ENCODE measurements at places on chromosomes 11 and 22. TPM values are rescaled to one million over a fixed set of nuclear protein-coding genes. Genes with fewer than 3 reads are reported as not detected.

FGF4 gene
- total RNA-seq, result not detected

ASPHD2 gene
- total RNA-seq, result 2.9 TPM

PDE3B gene
- total RNA-seq, result 133 TPM

BATF2 gene
- not detected for total RNA-seq

GRCh38 chr22:36819112-36819511 lies 2.3 kb upstream of the PVALB start:
- no peak for DNase-seq

DNA sequence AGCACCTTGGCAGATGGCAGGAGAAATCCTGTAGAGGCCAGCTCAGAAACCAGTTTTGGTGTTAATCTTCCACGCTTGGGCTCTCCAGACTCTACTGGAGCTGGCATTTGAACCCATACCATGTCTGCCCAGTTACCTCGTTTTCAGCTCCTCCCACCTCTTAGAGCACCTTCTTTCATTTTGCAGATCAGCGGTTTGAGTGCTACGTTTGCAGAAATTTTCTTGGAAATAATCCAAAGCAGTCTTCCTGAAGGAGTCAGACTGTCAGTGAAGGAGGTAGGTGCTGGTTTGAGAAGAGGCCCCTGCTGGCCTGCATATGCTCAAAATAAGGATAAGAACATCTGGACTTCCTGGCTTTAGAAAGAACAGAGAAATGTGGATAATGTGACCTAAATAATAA lies 13.7 kb downstream of the COA4 start:
- DNase-seq, result no peak

GRCh38 chr11:22763166-22763565 lies 66.4 kb downstream of the SVIP start:
- no peak for DNase-seq

DNA sequence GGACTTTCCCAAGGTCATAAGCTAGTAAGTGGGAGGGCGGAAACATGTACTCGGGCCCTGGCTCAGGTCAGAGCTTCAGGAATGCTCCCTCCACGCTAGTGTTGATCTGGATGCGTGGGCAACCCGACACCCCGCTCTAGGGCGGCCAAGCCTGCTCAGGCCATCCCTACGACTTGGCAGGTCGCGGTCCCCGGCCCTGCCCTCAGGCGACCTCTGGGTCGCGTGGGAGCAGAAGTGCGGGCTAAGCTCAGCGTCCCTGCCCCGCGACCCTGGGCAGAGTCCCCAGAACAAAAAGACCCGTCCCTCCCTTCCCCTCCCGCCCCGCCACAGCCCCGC lies 781 bp upstream of the TEF start:
- no peak for DNase-seq

- no peak for DNase-seq
Observed at GRCh38 chr11:111006227-111006626, 239.3 kb upstream of the POU2AF2 start.

Data from T-cell (primary cell).